ENCODE measurements at places on chromosomes 5 and 9. TPM values are rescaled to one million over a fixed set of nuclear protein-coding genes. Genes with fewer than 3 reads are reported as not detected.

The NTRK2 gene
- 0.10 TPM for total RNA-seq

GRCh38 chr5:81021486-81021885 lies 61.3 kb downstream of the RASGRF2 start:
- no peak for DNase-seq

- no peak for DNase-seq
Measured at GRCh38 chr9:116048081-116048480, 105.5 kb upstream of the PAPPA start.

The FAM221B gene
- total RNA-seq: not detected

The DAB2 gene
- not detected for total RNA-seq

DNA sequence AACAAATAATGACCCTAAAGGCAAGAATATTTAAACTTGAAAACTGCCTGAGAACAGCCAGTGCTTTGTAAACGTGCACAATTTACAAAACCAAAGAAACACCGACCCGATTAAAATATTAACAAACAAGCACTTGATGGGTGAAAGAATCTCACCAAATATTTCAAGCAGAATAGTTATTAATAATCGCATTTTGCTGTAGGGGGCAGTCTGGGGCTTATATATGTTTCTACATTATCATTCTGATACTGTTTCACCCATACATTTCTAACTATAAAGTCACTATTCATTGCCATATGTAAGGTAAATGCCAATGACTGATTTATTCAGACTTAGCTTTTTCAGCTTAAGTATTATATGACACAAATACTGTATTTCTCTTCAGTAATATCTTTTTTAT lies 37.7 kb downstream of the UBAP2 start:
- DNase-seq: no peak

- DNase-seq: no peak
Measured at GRCh38 chr5:66655395-66656324, 59.5 kb downstream of the MAST4 start.

DNA sequence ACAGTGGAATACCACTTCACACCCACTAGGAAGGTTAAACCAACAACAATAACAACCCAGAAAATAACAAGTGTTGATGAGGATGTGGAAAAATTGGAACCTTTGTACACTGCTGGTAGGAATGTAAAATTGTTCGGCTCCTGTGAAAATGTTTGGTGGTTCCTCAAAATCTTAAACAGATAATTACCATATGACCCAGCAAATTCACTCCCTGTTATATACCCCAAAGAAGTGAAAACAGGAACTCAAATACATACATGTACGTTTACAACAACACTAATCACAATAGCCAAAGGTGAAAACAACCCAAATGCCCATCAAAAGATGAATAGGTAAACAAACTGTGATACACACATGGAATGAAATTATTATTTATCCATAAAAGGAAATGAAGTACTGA lies 178.5 kb upstream of the PHYKPL start:
- DNase-seq: no peak

The SGCD gene
- total RNA-seq: not detected

DNA sequence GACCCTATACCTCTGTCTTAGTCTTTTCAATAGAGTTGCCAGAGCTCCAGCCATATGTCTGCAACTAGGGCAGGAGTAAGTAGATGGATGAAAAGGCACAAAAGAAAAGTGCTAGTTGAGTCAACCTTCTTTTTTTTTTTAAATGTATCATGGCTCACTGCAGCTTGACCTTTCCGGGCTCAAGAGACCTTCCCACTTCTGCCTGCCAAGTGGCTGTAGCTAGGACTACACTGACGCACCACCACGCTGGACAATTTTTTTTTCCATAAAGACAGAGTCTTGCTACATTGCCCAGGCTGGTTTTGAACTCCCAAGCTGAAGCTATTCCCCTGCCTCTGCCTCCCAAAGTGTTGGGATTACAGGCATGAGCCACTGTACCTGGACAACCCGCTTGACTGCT lies 27.3 kb downstream of the FOXE1 start:
- no peak for DNase-seq

DNA sequence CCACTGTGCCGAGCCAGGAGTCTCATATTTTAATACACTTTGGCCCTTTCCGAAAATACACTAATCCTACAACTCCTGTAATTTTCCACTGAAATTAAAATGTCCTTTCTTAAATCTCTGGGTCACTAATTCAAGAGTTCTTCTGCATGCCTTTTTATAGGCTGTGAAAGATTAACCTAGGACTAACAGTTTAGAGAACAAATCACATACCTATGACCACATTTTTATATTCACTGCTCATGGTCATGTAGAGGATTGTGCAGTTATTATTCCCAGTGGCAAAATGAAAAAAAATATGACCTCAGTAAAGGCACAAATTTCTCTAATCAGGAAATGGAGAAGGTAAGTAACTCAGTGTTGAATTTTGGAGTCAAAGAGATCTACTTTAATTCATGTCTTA lies 33.4 kb downstream of the SLCO4C1 start:
- no peak for DNase-seq

DNA sequence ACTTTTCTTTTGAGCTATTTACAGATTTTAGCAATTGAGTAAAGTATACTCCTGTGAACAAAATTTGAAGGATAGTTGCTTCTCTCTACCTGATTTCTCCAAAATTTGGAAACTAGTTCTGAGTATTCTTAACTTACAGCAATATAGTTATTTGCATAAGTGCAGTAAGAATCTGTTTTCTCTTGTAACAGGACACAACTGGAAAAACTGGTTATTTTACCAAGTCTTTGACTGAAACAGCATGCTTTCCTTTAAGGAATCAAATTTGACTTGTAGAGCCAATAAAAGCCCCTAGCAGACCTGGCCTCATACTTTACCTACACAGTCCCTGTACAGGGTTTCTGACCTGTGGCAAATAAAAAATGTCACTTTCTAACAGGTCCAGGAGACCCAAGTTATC lies 301.9 kb upstream of the POU5F2 start:
- no peak for DNase-seq

DNA sequence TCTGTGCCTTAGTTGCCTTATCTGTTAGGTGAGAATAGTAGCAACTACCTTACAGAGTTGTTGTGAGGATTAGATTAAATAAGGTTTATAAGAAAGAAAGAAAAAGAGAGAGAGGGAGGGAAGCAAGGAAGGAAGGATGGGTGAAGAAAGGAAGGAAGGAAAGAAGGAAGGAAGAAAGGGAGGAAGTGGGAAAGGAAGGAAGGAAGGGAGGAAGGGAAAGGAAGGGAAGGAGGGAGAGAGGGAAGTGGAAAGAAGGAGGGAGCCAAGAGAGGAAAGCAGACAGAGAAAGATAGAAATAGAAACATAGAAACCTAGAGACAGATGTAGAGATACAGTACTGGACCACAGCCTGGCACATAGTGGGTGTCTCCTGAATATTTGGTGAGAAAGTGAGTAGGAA lies 207.1 kb upstream of the TRIM32 start:
- no peak for DNase-seq

DNA sequence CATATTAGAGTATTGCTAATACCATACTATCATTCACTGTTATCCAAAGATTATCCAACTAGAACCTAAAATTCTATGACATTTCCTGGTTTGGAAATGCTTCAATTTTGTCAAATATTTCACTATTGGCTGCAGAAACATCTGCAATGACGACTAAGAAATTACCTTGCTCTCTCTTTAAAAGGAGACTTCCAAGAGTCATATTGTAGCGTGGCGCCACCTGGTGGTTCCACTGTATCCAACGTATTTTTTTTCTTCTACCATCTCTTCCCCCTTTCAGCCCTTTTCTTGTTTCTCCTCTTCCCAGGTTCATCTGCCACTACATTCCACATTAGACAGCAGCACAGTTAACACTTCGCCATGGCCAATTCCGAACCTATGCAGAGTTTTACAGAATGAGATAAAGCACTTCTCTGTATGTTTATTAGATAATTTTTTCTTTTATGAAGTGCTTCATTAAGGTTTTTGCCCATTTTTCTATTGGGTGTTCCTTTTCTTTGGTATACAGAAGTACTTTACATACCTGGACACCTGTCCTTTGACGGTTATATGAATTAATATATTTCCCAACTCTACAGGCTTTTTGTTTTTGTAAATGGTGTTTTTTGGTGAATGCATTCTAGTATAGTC lies 153.5 kb downstream of the CDC42SE2 start:
- peak; percentile 56 for DNase-seq

- no peak for DNase-seq
Measured at GRCh38 chr5:156383510-156384265, 56.7 kb downstream of the SGCD start.

The AFAP1L1 gene
- total RNA-seq: 0.44 TPM

DNA sequence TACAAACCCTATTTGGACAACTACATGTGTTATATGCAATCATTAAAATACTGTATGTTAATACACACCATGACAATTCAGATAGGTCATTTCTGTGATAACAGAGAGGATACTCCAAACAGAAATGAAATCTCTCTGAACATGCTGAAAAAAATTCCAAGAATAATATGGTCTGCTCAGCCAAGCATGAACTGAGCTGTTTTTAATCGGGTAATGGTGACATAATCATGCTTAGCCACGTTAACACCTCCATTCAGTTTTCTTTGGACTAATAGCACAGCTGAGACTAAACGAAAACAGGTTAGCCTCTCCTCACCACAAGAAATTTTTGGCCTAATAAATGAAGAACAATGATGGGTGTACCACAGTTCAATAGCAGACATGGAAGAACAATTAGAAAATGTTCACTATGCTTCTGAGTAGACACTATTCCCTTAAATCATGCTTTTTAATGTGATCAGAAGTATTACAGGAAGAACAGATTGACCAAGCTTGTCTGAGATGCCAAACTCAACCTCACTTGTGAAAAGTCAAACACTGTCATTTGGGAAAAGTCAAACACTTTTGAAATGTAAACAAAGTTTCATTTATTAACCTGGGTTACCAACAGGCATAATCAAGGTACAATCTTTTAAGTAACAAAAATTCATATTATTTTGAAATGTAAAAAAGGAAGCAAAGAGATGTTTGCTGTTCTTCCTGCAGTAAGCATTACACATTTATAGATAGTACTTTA lies 19.4 kb downstream of the RAB14 start:
- DNase-seq: no peak

The ZBTB43 gene
- 20.3 TPM for total RNA-seq

- DNase-seq: no peak
Measured at GRCh38 chr5:34045996-34046395, 3.0 kb upstream of the C1QTNF3 start.

The FRMD3 gene
- total RNA-seq: 0.91 TPM

- no peak for DNase-seq
Measured at GRCh38 chr9:8899511-8899910, 1099.9 kb upstream of the DMAC1 start.

GRCh38 chr9:137486141-137486490 lies 27.0 kb upstream of the NSMF start:
- no peak for DNase-seq

DNA sequence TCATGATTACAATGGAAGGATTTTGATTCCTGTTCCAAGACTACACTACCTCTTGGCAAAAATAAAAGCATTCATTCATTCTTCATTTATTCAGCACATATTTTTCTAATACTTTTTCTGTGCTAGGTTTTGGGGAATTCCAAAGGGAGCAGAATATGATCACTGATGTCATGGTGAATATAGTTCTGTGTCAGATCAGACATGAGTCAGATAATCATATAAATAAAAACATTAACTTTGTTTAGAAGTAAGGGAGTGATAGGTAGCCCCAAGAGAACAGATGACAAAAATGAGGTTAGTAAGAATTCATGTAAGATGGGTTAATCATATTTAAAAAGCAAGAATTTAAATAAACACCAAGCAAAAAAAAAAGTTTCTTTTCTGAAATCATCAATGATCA lies 94.1 kb upstream of the RANBP6 start:
- DNase-seq: no peak

- no peak for DNase-seq
Measured at GRCh38 chr5:176959051-176959450, 47.5 kb downstream of the UIMC1 start.

The GARNL3 gene
- total RNA-seq: 4.0 TPM

The CCDC152 gene
- total RNA-seq: 6.9 TPM

The LCN15 gene
- total RNA-seq: not detected

The CBY3 gene
- not detected for total RNA-seq

GRCh38 chr5:69493396-69494133 lies 975 bp downstream of the OCLN start:
- DNase-seq: peak; percentile 15

- DNase-seq: no peak
Measured at GRCh38 chr9:124283228-124283814, 25.6 kb downstream of the NEK6 start.

DNA sequence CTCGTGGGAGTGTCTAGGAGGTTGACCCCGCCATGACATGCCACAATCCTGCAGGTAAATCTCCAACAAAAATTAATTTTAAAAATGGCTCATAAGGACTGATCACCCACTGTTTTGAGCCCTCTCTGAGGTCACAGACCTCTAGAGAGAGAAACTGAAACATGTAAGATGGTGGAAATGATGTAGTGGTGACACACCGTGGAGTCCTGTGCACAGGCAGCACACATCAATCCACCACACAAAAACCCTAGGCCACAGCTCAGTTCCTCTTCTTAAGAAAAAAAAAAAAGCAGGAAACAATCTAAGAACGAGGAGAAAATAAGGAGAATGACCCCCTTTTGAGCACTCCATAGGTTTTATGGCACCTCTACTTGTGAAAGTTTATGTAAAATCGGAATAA lies 93.8 kb upstream of the FAM120A start:
- no peak for DNase-seq

DNA sequence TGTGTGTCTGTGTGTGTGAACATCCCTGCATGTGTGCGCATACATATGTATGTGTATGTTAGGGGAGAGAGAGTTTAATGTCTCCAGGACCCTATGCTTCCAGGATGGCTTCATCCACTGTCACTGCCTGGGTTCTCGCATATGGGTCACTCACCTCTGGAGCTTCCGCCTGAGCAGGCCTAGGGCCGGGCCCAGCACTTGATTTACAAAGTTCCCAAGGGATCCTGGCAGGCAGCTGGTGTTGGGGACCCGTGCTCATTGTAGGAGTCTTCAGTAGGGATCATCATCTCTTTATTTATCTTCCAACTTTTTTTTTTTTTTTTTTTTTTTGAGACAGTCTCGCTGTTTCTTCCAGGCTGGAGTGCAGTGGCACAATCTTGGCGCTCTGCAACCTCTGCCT lies 13.0 kb downstream of the TBC1D13 start:
- no peak for DNase-seq

DNA sequence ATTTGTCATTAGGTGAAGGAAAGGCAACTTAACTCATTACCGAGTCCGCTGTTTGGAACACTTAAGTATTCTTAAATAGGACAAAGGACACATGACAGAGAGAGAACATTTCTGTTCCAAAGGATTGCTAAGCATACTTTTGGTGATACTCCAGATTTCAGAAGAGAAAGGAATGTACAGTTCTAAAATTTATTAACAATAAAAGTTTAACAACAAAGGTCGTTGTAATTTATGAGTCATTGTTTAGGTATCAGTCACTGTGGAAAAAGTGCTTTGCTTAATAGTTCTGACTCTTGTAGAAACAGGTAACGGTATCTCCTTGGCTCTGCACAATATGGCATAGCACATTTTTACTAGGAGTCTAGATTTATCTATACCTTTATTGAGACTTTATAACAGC lies 36.3 kb upstream of the PAM start:
- no peak for DNase-seq

GRCh38 chr9:127269449-127269848 lies 4.9 kb downstream of the GARNL3 start:
- no peak for DNase-seq

GRCh38 chr9:21853414-21853813 lies 51.0 kb downstream of the MTAP start:
- no peak for DNase-seq

The CDH18 gene
- not detected for total RNA-seq

The NR3C1 gene
- total RNA-seq: 110 TPM

GRCh38 chr9:22919423-22919822 lies 472.8 kb downstream of the DMRTA1 start:
- DNase-seq: no peak

- DNase-seq: no peak
Measured at GRCh38 chr9:79812099-79812498, 240.3 kb downstream of the TLE4 start.

The C1QTNF3 gene
- 7.7 TPM for total RNA-seq

The C9orf72 gene
- 15.3 TPM for total RNA-seq
